ENCODE measurements at places on chromosomes 1 and 21.
A peak's percentile ranks its signal among the peaks of the same experiment; 100 is the strongest.

GRCh38 chr1:164830628-164831027 lies 271.6 kb downstream of the PBX1 start:
- DNase-seq = no peak

DNA sequence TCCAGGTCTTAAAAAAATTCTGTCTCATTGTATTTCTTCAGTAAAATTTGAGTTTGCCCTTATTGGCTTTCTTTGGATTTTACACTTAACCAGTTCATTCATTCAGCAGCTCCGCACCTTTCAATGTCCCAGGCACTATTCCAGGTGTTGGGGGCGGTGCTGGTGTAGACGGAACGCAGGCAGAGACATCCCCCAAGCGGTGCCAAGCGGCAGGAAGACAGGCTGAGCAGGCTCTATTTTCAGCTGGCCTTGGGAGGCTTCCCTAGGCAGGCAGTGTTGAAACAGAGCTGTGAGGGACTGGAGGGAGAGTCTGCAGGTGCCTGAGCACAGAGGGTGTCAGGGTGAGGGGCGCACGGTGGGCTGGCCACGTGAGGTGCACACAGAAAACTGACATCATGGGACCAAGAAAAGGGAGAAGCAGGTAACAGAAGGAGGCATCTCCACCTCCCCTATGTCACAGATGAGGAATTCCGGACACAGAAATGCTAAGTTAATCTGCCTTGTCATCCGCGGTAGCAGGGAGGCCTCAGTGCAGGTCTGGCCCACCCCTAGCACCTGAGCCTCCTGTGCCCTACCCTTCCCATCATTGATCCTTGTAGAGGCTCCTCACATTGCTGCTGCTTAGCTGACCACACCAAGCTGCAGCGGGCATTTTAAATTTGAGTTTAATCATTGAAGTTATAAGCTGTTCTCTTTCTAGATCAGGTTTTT lies 40.8 kb downstream of the SLC37A1 start:
- no peak for DNase-seq

GRCh38 chr1:221635305-221635704 lies 106.6 kb downstream of the DUSP10 start:
- no peak for DNase-seq

- no peak for DNase-seq
Observed at GRCh38 chr1:28329395-28330153, 734 bp downstream of the MED18 start.

DNA sequence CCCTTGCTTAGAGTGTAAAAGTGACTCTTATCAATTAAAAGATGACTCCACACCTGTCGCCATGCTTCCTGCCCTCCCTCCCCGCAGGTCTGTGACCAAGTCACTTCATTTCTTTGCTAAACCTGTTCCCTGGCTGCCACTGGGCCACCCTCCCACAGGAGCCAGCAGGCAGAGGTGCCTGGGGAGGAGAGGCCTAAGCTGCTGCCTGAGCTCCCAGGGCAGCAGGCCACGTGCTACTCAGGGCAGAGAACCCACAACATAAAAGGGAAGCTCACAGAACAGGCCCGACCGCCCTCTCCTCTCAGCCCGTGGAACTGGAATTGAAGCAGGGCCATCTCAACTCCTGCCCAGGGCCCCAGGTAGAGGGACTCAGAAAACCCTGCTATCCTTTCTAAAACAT lies 4.9 kb downstream of the C1orf198 start:
- no peak for DNase-seq

DNA sequence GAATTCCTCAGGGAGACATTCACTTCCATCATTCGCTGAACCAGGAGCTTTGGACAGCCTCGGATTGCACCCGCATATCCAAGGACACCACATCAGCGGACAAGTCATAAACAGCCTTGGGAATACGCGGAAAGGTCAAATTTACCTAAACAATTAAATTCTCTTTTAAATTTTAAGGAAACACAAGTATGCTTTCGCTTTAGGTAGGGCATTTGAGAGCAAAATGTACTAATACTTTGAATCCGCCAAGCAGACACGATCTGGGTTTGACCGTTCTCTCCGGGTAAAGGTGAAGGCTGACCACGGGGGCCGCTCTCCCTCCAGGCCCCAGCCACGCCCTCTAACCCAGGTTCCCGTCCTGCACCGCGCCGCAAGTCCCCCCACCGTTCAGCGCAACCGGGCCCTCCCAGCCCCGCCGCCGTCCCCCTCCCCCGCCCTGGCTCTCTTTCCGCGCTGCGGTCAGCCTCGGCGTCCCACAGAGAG lies 479 bp upstream of the ACADM start:
- peak; percentile 55 for DNase-seq

DNA sequence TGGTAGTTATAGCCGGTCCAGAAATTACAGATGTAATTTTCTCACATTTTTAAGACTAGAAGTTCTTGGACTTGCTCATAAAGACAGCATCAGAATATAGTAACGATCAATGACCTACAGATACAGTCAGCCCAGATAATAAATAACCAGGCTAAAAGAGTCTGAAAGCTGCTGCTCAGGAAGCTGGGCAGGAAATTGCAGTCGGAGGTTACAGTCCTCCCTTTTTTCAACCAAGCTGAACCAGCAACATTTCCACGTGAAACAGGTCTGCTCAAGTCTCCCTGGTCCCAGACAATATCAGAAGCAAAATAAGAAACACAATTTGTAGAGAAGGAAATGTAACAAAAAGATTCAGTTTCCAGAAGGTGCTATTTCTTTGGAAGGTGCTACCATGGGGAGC lies 457.4 kb downstream of the SIPA1L2 start:
- no peak for DNase-seq

DNA sequence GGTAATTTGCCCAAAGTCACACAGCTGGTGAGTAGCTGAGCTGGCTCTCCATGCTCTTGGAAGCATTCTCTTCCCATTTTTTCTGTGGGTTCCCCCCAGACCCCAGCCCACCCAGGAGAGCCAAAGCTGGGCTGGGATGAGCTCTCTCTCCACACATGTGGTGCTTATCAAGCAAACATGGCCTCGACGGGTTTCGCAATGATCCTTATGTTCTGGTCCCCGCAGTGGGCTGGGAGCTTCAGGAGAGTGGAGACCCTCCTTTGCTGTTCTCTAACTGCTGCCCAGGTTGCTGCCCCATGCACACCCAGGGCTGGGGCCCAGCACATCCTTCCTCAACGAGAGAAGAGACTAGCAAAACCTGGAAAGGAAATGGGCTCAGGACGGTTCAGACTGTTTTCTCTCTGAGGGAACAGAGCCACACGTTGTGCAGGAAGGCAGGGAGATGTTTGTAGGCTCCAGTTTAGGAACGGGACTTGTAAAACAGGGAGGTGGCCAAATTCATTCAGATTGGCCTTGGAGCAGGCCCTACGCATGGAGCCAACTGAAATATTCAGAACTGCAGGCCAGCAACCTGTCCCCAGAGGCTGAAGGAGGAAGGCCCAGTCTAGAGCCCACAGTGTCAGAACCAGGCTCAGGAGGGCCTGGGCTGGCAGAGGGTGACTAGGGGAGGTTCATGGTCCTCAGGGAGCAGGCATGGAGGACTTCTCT lies 27.2 kb upstream of the CSF1 start:
- no peak for DNase-seq

GRCh38 chr1:57101209-57101608 lies 135.4 kb upstream of the C8B start:
- DNase-seq = no peak

DNA sequence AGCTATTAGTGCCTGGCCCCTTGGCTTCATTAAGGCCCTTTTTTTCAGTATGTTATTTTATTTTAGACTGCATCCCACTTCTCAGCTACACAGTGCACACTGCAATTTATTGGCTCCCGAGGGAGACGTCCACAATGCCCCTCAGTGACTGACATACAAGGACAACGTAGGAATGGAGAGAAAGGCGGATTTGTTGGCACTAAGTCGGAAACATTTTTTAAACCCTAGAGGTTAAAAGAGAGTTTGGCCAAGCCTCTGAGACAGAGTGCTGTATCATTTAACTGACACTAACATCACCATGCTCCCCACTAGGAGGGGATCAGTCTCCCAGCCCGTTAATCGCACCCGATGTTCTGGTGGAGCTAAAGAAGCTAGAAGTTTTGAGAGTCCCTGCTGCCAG lies 45.7 kb upstream of the FOXD3 start:
- DNase-seq = no peak

DNA sequence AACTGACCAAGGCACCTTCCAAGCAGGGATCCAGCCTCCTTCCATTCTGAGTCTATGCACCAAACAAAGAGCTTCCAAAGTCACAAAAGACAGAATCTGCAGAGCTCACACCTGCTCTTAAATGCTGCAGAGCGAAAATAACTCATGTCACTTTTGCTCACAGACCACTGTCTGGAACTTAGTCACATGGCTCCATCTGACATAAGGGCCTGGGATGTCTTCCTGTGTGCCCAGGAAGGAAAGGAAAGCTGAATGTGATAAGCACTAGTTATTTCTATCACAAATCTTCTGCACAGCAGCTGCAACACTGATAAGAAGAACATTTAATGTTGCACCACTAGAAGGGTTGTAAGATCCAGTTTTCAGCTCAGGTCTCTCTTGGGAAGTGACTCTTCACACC lies 39.5 kb upstream of the SGIP1 start:
- DNase-seq = no peak

DNA sequence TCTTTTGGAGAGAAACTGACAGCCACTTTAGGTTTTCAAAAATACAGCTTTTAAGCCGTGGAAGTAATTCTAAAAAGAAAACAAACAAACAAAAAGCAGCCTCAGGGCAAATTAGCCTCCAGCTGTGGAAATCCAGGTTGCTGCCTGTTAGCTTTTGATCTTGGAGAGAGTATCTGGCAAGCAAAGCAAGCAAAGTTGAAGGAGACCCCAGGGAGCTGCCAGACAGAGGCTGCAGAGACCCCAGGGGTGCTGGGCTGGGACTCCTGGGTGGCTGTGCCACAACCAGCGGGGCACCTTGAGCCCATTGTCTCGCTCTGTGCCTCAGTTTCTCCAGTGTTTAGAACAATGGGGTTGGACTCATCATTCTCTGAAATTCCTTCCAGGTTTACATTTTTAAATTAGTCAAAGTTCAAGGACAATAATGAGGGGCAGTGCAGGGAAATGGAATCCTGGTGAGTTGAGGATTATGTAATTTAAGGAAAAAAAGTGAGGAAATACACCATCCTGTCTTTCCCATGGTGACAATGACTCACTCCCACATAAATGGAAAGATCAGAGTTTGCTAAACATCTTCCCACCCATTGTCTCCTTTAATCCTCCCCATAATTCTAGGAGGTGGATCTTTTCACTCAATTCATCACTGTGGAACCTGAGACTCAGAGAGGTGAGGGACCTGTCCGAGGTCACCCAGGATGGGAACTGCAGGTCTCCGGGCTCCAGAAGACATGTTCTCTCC lies 480.5 kb downstream of the MATN1 start:
- DNase-seq = no peak

DNA sequence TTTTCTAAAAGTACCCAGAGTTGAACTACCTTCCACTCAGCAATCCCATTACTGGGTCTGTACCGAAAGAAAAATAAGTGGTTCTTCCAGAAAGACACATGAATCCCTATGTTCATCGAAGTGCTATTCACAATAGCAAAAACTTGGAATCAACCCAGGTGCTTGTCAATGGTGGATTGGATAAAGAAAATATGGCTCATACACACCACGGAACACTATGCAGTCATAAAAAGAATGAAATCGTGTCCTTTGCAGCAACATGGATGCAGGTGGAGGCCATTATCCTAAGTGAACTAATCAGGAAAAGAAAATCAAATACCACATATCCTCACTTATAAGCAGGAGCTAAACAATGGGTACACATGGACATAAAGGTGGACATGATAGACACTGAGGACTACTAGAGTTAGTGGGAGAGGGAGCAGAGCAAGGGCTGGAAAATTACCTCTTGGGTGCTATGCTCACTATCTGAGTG lies 32.9 kb upstream of the JUN start:
- no peak for DNase-seq

DNA sequence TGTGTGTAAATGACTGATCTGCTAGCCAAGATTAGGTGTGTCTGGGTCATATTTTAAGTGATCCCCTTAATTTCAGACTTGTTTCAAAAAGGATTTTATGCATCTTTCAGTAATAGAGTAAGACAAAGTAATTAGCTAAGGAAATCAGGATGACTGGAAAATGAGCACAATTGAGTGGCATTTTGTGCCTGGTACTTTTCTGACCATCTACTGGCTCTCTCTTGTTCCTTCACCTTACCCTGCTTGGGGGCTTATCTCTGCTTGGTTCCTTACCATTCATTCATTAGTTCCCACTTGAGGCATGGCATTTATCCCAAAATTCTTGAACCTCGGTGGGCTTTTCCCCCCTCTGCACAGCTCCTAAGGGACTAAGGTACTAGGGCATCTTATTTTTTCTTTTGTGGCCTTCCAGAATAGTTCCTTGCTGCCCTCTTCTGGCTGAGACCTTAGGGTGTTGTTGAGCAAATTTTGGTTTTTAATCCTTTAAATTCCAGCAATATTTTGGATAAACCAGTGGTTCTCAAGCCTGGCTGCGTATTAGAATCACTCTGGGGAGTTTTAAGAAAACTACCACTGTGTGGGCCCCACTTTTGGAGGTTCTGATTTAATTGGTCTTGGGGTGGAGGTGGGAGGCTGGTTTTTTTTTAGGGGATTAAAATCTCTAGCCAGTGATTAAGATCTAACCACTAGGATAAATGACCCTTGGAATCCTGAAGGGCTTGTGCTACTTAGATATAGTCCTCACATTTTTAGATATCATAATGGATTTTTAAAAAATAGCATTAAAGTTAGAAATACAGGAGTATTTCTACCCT lies 50.8 kb downstream of the HS2ST1 start:
- no peak for DNase-seq

GRCh38 chr1:1067860-1068516 lies 6.1 kb downstream of the RNF223 start:
- no peak for DNase-seq

DNA sequence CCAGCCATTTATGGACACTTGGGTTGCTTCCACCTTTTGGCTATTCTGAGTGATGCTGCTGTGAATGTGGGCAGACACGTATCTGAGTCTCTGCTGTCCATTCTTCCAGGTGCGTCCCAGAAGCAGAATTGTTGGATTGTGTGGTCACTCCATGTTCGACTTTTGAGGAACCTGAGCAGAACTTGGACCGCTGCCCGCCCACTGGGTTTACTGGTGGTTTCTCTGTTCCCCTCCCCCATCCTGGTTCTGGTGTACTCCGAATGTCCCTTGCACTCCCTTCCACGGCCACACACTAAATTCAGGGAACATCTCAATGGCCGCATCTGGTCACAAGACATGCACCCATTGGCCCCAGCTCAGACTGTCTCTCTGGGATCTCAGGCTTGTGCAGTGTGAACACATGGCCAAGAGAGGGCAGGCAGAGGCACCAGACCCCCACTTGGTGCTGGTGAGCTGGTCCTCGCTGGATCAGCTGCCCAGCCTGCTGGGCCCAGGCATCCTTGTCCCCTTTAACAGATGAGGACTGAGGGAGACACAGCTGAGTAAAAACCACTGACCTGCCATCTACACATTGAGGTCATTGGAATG lies 565.1 kb downstream of the NPHP4 start:
- no peak for DNase-seq

GRCh38 chr1:92203105-92203504 lies 14.6 kb upstream of the C1orf146 start:
- DNase-seq = no peak

DNA sequence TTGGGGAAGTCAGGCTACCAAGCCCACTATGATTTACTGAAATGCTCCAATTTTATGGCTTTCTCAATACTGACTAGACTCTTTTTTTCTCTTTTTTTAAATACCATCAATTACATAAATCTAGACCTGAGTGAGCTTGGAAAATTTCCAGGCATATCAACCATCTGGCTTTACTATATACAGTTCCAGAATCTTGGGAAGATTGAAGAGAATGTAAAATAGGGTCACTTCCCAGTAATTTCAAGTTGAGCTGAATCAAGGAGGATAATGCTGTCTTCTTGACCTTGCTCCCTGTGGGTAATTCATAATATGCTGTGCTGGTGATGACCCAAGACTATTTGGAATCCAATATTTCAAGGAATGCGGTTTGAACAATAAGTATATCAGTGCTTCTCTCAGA lies 108.1 kb downstream of the MAP3K21 start:
- DNase-seq = no peak
